ENCODE measurements at places on chromosomes 4 and X.

DNA sequence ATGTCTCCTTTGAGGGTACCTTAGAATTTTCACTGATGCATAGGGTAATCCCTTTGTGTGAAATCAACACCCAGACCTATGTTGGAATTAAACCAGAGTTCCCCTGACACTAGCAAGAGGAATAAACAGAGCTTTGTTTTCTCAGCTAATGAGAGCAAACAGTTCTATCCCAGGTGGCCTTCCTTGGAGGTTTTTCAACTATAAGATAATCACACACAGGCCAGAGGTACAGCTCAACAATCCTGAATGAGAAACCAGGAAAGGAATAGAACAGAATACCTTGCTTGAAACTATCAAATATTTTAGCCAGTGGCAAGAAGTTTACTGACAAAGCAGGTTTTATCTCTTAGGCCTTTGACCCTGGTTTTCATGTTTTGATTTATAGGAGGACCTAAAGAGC lies 100.2 kb downstream of the OTC start:
- no peak for DNase-seq

GRCh38 chr4:19700992-19701391 lies 550.7 kb upstream of the SLIT2 start:
- no peak for DNase-seq

- no peak for DNase-seq
Observed at GRCh38 chr4:6500481-6501140, 28.2 kb upstream of the PPP2R2C start.

DNA sequence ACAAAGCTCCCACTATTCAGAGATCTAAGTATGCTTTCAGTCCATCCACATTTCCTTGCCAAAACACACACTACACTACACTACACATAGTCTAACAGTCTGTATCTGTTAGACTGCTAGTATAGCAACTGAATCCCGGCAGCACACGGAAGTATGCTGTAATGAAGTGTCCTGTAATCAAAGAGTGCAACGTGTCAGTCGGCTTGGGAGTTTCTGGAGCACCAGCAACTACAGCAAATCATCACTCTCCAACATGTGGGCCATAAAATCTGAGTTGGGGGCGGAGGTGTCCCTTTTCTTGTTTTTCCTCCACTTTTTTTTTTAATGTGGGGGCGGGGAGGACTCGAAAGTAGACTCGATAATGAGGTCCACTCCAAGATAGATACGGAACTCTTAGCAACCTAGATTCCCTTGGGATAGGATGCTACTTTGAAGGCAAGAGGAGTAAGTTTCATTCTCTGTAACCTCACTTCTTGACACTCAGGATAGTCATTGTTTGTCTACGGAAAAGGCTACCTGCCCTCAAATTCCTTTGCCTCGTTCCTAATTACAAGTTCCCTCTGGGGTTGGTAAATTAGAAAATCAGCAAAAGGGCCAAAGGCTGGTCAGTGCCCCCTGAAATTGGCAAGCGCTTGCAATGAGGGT lies 722 bp downstream of the SLC10A7 start:
- DNase-seq, result peak; percentile 48

GRCh38 chrX:153864101-153864500 lies 21.9 kb downstream of the L1CAM start:
- no peak for DNase-seq

DNA sequence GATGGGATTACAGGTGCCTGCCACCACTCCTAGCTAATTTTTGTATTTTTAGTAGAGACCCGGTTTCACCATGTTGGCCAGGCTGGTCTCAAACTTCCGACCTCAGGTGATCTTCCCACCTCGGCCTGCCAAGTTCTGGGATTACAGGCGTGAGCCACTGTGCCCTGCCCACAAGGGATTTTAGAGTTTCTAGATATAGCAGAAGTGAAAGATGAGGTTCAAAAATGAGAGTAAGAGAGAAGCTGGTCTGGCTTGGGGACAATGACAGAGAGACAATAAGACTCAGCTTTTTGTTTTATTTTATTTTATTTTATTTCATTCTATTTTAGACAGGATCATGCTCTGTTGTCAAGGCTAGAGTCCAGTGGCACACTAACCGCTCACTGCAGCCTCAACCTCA lies 30.6 kb downstream of the TRIM61 start:
- DNase-seq, result no peak

- DNase-seq, result no peak
Observed at GRCh38 chr4:55098456-55099204, 26.8 kb downstream of the KDR start.

GRCh38 chrX:14509325-14510057 lies 19.8 kb upstream of the GLRA2 start:
- no peak for DNase-seq

- no peak for DNase-seq
Observed at GRCh38 chr4:89009761-89010369, 47.1 kb downstream of the FAM13A start.

- no peak for DNase-seq
Observed at GRCh38 chrX:44637282-44637681, 94.6 kb upstream of the FUNDC1 start.

DNA sequence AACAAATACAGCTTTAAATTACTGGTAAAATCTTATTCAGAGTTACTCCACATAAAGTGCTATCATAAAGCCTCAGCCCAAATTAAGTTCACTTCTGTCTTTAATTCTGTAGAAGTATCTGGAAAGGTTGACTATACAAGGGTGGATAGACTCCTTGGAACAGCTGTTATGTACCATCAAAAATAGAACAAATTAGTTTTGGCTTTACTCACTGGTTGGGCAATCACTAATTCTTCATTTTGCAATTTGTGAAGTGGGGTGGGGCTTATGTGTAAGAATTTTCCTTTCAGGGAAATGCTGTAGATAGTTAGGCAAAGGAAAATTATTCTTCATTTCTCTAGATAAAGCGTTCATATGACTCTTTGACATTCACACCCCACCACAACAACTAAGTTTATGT lies 7.8 kb downstream of the DIAPH2 start:
- DNase-seq, result no peak

- no peak for DNase-seq
Observed at GRCh38 chr4:58499182-58499581, 1389.0 kb upstream of the IGFBP7 start.

DNA sequence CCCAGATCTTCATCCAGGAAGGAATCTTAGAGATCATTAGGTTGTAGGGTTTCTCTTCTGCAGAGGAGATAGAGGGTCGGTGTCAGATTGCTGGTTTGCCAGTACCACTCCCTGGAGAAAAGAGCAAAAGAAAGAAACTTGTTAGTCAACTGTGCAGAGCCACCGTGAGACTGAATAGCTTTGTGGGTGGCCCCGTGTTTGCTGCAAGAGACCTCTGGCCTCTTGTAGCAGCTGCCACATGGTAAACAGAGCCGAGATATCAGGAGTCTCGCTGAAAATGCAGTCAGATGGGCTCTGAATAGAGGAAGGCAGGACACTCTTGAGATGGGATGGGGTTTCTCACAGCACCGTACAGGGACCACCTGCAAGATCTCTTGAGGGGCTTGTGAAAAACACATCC lies 149.7 kb downstream of the PTTG2 start:
- no peak for DNase-seq

DNA sequence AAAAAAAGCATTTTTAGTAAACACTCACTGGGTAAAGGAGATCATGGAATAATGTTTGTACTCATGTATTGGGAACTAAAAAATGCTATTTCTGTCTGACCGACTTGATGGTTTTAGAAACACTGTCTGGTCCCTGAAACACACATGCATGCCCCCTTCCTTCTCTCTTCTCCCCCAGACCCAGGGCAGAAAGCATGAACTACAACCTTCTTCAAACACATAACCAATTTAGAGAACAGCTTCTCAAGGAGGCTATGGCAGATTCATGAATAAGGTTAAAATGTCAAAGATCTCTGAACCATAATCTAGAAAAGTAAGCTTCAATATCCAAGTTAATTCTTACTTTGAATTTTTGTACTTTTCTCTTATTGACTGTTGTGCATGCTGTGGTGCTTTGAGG lies 6.0 kb downstream of the CCNA2 start:
- DNase-seq, result no peak

DNA sequence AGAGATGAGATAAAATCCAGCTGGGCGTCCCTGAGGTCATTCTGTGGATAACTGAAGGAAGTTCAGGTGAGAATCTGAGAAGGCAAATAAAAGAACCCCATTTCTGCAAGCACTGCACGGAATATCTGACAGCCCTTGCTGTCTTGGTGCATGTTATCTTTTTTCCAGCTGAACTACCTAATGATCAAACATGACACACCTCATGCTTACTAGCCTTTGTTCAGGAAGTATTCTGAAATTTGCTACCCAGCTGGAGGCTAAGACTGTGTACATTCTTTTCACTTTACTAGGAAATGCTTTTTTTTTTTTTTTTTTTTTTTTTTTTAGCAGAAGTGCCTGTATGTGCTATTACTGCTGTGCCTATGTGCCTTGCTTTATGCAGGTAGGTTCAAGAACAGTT lies 718.1 kb downstream of the SMARCA1 start:
- DNase-seq, result no peak

DNA sequence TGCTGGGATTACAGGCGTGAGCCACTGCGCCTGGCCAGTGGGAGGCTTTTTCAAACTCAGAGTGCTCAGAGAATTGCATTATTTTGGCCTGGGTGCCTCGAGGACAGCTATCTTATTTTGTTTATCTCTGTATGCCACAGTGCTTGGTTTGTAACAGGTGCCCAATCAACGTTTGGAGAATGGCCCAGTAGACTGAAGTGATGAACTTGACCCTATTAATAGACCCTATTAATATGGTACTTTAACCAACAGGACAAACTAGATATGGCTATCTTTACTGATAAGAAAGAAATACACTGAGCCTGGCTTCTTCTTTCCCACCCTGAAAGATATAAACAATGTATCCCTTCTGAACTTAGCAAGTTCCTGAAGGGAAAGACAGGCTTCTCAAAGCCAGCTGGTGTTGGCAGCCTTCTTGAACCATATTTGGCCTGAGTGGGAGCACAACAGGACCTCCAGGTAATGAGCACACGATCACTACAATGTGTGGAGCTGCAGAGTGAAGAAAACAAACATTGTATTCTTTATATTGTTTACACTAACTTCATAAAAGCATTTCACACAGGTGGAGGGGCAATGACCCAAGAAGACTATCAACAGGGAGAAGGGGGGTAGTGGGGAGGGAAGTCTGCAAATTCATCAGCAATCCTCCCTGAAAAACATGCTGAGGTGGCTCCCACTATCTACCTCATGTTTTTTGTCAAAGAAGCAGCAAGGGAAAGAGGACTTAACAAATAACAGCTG lies 41.7 kb downstream of the PRPS1 start:
- DNase-seq, result no peak

GRCh38 chr4:118825799-118826198 lies 10.1 kb downstream of the SEC24D start:
- no peak for DNase-seq

- no peak for DNase-seq
Observed at GRCh38 chrX:1031521-1032430, 180.7 kb downstream of the CRLF2 start.

DNA sequence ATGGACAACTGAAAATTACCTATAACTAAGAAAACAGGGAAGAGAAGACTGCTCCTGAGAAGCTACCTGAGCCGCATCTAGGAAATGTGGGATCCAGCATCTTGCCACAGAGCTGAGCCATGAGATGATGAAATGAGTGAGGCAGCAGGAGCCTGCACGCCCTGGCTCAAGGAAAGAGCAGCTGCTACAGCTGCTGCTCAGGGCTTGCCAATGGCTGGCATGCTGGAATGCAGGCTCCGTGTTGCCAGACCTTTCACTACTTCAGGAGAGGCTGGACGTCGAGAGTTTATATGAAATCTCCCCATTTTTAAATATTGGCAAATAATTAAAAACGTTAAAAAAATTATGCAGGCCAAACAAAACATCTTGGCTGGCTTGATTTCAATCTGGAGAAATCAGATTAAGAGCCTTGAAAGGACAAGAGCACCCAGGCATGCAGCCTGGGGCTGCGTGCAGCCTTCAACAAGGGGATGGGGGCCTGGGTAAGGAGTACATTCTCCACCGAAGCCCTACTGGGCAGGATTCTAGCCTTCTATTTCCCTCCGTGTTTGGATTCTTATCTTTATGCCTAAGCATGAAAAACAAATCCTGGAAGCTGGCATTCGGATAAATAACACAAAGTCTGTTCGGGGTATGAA lies 227.6 kb downstream of the NR3C2 start:
- DNase-seq, result no peak

DNA sequence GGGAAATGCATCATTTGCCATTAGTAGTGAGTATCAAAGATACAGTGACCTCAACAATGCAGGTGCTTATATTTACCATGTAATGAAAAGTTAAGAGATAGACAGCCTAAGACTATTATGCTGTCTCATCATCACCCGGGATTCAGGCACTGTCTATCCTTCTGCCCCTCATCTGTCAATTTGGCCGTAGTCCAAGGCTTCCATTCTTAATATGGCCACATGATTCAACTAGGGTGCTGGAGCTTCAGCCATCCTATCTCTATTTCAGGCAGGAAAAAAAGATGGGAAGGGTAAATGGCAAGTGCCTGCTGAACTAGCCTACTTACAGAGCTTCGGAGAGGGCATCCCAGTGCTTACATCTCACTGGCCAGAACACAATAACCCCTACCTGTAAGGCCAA lies 196.7 kb upstream of the LNX1 start:
- DNase-seq, result no peak

- DNase-seq, result no peak
Observed at GRCh38 chr4:70538869-70539268, 20.5 kb downstream of the AMTN start.

DNA sequence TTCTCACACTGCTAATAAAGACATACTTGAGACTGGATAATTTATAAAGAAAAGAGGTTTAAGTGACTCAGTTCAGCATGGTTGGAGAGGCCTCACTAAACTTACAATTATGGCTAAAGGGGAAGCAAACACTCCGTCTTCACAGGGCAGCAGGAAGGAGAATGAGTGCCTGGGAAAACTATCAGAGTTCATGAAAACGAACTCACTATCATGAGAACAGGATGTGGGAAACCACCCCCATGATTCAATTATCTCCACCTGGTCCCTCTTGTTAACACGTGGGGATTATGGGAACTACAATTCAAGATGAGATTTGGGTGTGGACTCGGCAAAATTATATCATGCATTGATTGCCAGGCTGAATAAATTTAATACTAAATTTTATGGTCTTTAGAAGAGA lies 592.7 kb downstream of the GRXCR1 start:
- DNase-seq, result peak; percentile 21

DNA sequence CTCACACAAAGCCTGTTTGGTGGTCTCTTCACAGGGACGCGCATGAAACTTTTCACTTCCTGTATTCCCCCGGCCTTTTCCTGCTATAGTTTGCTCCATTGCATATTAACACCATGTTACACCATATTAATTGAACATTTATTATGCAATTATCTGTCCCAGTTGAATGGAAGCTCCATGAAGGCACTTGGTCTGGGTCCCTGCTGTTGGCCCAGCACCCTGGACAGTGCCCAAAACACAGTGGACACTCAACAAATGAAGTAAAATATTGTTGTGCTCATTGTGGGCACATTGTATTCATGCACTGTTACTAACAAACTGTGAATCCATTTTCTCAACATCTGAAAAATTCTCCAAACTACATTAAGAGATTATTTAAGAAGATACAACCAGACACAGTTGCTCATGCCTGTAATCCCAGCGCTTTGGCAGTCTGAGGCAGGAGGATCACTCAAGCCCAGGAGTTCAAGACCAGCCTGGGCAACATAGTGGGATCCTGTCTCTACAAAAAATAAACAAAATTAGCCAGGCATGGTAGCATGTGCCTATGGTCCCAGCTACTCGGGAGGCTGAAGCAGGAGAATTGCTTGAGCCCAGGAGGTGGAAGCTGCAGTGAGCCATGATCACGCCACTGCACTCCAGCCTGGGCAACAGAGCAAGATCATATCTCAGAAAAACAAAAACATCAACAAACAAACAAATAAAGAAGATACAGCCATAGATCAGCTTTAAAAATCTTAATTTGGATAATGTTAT lies 292.7 kb upstream of the TENM3 start:
- DNase-seq, result no peak
